ENCODE measurements at places on chromosomes 7 and 10.

DNA sequence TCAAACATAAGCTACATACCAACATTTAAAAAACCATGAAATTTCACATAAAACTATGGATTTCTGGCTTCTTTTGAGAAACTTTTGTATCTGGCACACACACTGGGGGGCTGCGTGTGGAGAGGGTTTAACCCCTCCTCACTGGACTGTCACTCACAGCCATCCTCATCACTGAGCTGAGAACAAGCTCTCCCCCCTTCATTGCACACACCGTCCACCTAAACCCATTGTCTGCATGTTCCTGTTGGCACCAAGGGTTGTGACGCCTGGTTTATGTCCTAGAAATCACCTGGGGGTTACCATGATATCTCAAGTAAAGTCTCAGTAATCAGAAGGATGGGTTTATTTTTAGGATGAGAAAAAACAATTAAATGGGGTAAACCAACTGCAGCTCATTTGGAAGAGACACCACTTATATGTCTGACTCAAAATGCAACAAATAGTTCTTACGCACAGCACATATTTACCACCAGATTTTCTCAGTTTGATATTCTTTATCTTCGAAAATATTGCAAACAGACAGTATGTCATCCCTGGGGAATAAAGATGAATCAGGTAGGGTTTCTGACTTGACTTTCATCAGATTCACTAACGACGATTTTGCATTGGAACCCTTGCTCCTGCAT, 218.5 kb upstream of the KLF6 start:
- no peak for DNase-seq

DNA sequence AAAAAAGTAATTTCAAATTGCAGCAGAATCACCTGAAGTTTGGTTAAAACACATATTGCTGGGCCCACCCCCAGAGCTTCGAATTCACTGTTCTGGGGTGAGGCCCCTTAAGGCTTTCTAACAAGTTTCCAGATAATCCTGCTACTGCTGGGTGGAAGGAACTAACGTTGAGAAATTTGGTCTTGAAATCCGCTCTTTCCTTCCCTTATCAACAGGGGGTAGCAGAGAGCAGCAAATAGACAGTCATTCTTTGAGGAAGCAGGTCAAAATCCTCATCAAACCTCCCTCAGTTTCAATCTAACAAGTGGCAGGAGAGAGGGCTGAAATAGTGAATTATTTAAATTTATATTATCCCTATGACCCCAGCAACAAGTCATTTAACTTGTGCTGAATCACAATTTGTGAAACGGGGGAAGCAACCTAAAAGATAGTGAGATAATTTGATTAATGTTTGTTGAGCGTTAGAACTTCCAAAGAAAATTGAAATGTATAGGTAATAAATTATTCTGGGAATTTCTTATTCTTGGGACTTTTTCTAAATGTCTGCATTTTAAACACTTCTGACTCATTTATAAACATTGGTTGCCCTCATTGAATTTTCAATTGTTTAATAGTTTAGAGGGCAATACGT, 21.7 kb upstream of the MALSU1 start:
- DNase-seq: no peak

- DNase-seq: no peak
Measured at GRCh38 chr10:113041841-113042750, 92.0 kb downstream of the TCF7L2 start.

- DNase-seq: no peak
Measured at GRCh38 chr10:812787-813186, 118.7 kb downstream of the LARP4B start.

- DNase-seq: no peak
Measured at GRCh38 chr7:149444287-149444686, 16.6 kb downstream of the ZNF777 start.

GRCh38 chr7:141242568-141242967, 168.7 kb downstream of the TMEM178B start:
- no peak for DNase-seq
